ENCODE measurements at places on chromosomes 1 and 21.

- no peak for DNase-seq
These were observed 2.5 kb downstream of the RASAL2 start for GRCh38 chr1:178096421-178096820.

DNA sequence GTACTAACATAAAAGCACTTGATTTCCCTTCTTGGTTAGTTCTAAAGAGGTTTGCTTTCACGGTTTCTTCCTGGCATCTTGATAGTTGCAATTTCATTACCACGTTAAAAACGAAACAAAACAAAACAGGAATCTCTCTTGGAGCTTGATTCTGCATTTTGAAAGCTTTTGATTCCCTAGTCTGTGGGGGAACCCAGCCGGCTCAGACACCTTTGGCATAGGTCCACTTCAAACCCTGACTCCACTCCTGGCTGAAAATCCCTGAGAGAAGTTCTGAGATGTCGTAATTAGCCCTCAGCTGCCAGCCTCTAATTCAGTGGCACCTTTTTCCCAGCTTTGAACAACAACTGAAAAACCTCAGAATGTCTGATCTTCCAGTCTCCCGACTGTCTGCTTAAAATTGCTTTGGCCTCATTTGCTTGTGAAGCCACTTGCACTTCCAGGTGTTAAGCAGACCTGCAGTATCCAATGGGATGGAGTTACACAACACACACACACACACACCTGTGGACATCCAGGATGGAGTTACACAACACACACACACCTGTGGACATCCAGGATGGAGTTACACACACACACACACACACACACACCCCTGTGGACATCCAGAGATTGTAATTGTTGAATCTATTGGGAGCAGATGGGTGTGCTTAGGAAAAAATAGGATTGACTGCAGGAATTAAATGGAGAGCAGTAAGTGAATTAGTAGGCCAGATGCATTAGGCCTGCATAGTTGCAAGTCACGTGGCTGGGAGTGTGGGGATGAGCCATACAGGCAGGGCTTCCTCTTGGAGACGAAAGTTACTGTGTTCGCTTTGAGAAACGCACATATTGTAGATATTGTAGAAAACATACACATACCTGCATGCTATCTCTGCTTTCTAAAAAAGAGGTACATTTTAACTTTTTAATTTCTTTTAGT is 285.6 kb upstream of the FMN2 start:
- no peak for DNase-seq

DNA sequence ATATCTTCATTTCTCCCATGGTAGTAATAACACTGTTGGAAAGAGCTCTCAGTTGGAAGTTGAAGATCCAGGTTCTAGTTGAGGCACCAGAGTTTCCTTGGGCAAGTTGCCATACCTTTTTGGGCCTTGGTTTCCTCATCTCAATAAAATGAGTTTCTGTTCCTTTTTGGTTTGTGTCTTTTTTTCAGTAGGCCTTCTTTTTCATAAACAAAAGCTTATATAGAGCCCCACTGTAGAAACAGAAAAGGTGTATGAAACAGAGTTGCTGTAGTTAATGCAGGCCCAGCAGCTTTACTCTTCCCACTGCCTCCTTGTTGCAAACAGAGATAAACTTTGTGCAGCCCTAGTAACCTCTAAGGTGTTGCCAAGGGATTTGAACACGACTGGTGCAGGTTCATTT is 41.7 kb downstream of the WNT4 start:
- DNase-seq: no peak

DNA sequence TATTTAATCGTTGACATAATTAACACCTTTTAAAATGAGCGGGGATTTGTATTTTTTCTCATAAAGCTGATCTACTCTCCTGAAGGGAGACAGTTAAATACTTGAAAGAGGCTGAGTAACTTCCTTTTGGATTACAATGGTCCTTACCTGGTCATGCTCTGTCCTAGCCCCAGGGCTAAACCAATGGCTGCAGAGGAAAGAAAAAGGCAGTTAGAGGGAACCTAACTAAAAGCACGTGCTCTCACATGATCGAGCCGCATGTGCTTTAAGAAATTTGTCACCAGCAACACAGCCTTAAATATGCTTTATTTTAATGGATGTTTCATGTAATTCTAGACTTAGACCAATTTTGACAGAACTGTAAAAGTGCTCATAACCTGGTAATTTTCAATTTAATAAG is 132.7 kb downstream of the GPATCH2 start:
- DNase-seq: no peak

DNA sequence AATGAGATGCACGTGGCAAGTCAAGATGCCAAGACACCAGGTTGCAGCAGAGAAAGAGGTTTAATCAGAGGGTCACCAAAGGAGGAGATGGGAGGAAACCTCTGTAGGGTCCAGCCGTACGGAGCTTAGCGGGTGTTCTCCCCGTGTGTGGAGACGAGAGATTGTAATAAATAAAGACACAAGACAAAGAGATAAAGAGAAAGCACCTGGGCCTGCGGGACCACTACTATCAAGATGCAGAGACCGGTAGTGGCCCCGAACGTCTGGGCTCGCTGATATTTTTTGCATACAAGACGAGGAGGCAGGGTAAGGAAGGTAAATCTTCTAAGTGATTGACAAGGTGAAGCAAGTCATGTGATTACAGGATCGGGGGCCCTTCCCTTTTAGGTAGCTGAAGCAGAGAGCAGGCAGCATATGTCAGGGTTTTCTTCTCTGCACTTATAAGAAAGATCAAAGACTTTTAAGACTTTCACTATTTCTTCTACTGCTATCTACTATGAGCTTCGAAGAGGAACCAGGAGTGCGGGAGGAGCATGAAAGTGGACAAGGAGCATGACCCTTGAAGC is 41.2 kb upstream of the TDRD10 start:
- peak; percentile 25 for DNase-seq

- no peak for DNase-seq
These were observed 14.7 kb downstream of the MDM4 start for GRCh38 chr1:204530932-204531331.

DNA sequence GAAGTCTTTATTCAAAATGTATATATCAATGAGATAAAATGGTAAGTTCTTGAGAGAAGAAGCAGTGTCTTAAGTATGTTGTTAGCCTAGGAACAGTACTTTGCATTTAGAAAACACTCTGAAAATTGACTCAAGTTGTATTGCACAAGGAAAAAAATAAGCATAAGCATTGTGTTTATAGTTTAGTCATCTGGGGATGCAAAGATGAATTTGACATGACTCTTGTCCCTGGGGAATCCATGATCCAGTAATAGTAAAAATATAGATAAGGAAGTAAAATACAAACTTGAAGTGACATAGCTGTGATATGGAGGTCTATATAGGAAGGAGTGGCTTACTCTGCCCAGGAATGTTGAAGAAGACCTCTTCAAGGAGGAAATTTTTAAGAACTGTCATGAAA is 185.0 kb upstream of the PTBP2 start:
- DNase-seq: no peak

DNA sequence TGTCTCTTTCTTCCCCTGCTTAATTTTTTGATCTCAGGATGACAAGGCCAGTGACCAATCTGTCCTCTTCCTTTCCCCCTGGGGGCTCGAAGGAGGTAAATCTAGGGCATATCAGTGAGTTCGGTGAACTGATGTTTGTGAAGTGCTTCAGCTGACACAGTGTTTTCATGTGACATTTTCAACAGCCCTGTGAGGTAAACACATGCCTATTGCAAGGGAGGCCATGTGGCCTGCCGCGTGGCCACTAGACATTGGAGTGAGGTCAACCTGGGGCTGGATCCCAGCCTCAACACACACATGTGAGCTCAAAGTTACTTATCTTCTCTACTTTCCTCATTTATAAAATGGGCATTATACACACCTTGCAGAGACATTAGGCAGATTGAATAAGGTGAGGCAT is 126.3 kb downstream of the PLPP3 start:
- DNase-seq: no peak

DNA sequence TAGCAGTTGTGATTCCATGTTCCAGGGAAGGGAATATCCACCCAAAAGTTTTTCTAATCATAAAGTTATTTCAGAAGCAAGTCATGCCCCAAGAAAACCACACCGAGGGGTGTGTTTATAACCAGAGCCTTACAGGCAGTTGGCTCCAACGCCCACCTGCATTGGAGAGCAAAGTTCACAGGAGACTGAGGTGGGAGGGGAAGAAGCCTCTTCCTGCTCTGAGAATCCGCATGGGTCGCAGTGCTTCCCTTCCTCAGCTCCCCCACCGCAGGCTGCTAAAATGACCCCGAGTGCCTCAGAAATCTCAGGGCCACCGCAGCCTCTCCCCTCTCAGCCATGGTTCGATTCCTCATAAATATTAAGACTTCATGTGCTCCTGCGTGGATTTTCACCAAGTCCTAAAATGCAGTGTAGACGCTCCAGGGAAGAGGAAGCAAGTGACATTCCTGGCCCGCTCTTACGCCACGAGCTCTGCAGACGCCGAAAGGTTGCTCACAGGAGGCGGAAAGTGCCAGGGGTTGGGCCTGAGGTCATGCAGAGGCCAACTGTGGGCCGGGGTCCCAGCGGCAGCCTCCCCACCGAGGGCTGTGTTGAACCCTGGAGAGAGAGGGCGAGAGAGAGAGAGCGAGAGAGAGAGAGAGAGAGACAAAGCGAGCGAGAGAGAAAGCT is 13.4 kb upstream of the SPSB1 start:
- peak; percentile 57 for DNase-seq

- DNase-seq: no peak
These were observed 2.7 kb downstream of the AMPD2 start for GRCh38 chr1:109622137-109622892.

- DNase-seq: no peak
These were observed 29.3 kb downstream of the RAB4A start for GRCh38 chr1:229300099-229300757.

GRCh38 chr1:222225316-222225691 is 322.6 kb downstream of the HHIPL2 start:
- DNase-seq: no peak

- DNase-seq: no peak
These were observed 45.9 kb downstream of the PRKCZ start for GRCh38 chr1:2095981-2096736.

DNA sequence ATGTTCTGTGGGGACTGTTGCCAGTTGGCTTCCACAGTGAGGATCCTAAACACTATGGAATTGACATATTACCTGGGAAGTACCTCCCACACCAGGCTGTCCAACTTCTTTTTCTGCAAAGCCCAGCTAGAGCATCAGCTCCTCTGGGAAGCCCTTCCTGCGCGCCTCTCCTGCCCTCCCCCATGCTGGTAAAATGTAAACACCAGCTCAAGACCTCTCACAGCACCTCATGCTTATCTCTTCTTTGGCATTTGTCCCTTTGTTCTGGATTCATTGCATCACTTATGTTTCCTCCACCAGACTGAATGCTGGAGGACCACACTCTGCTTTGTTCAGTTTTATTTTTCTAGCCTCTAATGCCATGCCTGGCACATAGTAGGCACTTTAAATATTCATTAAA is 172.1 kb downstream of the HHAT start:
- DNase-seq: no peak

GRCh38 chr1:3942416-3943122 is 42.5 kb upstream of the C1orf174 start:
- no peak for DNase-seq

DNA sequence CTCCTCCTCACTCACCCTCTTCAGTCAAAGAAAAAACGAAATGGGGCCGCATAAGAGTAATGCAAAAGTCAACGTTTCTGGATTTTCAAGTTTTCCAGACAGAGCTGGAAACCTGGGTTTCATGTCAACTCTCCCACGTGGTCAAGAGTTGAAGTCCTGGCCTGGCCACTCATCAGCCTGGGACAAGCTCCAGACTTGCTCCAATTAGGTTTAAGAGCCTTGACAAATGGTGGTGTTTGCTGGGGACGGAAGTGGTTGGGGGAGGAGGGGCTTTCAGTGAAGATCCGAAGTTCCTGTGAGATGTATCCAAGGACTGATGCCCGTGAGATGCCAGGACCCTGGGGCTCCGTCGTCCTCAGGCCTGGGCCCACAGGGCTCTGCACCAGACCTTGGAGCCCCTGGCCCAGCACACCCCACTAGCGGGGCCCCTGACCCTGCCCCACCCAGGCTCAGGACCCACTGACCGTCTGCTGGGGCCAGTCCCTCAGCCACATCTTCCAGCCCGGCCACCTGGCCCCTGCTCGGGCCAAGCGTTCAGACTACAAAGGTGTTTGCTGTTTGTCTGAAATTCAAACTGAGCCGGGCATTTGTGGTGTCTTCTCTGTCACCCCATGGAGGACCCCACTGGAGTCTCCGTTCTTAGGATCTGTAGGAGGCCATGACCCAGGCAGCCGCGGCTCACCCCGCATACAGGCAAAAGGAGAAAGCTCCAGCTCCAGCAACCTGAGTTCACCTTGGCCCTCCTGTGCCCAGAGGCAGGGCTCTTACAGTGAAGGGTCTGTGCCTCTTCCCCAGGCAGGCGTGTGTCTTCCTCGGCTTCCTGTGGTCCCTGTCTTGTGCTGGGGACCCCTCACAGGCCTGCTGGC is 53.3 kb downstream of the SIK1 start:
- no peak for DNase-seq

DNA sequence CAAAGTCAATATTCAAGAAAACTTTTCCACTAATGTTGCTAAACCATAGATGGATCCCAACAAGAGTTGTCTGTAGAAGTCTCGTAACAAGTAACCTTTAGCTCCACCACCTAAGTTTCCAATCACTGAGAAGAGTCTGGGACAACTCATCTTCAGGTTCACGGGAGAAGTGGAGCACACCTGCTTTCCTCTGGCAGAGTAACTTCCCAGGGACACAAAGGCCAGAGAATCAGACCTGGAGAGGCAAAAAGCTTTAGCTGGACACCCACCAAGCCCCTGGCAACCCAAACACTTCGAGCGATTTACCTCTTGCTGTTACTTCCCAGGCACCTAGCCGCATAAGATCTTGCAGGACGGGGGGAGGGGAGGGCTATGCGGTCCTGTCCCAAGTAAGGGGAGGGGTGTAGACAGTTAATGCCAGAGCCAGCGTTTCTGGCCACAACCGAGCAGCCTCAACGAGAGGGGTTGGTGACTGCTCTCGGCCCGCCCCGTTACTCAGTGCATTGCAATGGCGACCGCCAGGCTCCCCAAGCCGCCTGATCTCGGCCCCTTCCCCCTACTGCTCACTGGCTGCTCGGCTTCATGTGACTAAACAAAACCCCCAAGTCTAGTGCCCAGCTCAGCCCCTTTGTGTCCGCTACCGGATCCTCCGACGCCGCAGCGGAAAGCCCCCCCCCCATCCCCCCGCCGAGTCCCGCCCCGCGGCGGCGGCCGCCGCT is 709 bp downstream of the ZNF644 start:
- peak; percentile 82 for DNase-seq

GRCh38 chr1:156766298-156767100 is 836 bp upstream of the PRCC start:
- no peak for DNase-seq

DNA sequence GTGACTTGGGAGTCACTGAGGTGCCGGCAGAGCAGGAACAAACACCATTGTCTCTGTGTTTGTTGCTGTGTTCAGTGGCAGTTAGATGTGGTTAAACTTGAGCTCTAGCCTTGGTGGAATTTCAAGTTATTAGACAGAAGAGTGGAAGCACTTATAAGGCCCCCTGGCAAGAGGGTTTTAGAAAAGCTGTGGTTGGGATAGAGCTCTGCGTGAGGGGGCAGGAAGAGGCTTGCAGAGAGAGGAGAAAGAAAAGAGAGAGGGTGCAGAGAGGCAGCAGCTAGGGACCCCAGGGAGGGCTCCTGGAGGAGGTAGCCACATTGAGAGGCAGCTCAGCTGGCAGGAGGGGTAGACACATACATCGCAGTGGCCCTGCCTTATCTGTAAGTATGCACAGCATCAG is 128.2 kb downstream of the GALNT2 start:
- DNase-seq: no peak

Data from aorta (tissue), 5 donors.